D721Med (cell line): ENCODE measurements at places on chromosomes 4 and X.

DNA sequence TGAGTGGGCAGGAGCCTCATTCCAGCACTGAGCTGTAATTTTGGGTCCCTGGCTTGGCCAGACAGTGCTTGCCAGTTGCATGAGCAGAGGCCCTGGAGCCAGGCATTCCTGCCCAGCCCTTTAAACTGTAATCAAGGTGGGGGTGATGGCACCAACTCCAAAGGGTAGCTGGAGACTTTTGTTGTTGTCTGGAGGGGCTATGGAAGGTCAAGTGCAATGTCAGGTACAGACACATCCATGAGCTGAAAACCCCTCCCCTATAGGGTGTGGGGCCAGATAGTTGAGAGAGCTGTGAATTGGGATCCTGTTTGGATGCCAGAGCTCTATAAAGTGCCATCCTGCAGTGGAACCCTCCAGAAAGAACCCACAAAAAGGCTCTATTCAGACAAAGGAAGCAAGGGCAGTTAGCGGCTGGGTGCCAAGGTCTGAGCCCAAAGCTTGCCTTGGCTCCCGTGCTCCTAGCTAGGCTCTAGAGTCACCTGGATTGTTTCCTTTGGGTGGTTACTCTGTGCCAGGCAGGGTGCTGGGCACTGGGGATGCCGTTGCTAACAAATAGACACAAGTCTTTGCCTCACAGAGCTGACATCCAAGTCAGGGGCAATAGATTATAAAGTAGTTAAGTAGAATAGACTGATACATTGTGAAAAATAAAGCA, 163.0 kb downstream of the EFNB1 start:
- no peak for DNase-seq

GRCh38 chr4:30854531-30854930, 134.4 kb downstream of the PCDH7 start:
- no peak for DNase-seq

- no peak for DNase-seq
Observed at GRCh38 chr4:53987761-53988171, 76.6 kb downstream of the CHIC2 start.

DNA sequence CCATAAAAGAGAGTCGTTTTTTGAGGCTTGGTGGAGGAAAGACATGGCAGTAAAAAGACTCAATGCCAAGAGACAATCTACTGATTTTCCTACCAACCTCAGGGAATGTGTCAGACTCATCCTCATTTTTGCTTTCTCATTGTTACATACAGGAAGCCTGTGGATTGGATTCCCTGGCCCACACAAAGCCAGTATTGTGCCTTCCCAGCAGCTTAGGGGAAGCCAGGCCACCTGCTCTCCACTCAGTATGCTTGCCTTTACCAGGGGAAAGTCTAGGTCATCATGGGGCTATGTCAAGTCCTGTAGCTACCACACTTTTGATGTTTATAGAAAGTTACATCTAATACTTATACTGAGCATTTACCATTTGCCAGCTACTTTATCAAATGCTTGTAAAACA, 11.0 kb downstream of the BMX start:
- no peak for DNase-seq

GRCh38 chr4:23962462-23962861, 72.6 kb upstream of the PPARGC1A start:
- DNase-seq, result no peak

DNA sequence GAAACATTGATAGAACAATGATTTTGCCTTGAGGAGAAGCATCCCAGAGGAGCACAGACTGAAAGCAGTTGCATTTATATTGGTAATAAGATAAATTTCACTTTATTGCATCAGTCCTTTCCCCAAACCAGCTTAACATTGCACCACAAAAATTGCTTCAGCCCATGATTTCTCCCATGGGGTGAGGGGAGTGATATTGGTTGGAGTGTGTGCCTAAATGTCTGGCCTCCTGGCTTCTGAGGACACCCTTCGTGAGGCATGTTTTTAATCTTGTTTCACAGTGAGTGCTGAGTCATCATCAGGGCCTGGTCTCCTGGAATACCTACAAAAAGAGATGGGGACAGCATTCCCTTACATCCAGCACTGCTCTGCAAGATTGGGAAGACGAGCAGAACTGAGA, 487.9 kb downstream of the C4orf33 start:
- DNase-seq, result no peak

DNA sequence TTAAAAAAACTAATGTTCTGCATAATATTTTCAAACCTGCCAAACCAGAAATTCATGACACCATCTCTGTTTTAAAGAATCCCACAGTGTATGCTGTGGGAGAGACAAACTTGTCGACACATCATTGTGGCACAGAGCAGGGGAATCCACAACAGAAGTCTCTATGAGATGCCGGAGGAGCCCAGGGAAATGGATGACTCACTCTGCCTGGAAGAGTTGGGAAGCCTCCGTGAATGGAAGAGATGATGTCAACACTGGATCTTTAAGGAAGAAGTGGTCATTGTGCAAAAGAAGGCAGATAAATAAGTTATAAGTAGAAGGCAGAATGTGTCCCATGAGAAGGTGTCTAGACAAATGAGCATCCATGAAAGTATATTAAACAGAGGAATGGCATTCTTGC, 595.1 kb downstream of the RAB28 start:
- DNase-seq, result no peak

DNA sequence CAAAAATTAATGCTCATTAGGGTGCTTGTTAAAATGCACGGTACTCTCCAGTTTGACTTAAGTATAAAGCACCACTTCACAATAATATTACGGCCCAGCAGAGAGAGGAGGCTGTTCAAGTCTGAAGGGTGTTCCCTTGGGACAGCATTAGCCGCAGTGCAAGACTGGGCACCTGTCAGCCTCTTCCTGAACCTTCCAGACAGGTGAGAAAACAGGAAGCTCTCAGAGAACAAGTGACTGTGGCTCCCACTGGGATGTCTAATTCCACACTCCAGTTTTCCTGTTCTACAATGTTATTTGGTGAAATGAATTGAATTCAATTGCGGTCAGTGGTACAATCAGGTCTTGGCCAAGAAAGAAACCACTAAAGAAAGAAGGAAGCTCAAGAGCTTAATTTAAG, 414.4 kb downstream of the SMARCA1 start:
- no peak for DNase-seq

GRCh38 chr4:155679343-155679742, 12.7 kb downstream of the GUCY1A1 start:
- no peak for DNase-seq

DNA sequence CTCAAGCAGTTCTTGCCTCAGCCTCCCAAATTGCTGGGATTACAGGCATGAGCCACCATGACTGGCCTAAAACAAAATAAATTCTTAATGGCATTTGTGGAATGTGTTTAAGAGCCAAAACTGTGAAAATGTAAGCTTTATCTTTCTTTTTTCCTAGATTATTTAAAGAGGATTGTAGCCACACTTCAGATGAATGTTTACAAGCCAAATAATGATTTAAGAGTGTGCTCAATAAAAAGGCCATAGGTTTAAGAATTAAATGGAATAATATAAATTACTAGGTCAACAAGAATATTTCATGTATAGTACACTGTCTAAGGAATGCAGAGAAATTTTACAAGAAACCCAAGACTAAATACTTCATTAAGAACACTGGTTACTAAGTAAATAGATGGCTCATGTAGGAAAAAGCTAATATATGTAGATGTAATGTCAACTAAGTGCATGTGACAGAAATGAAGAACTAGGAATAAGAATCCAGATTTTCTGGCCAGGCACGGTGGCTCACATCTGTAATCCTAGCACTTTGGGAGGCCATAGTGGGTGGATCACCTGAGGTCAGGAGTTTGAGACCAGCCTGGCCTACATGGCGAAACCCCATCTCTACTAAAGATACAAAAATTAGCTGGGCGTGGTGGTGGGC, 21.3 kb upstream of the UGDH start:
- DNase-seq, result no peak

- DNase-seq, result no peak
Observed at GRCh38 chr4:1775731-1776500, 17.2 kb upstream of the FGFR3 start.

GRCh38 chr4:127469542-127469941, 163.2 kb upstream of the INTU start:
- no peak for DNase-seq

DNA sequence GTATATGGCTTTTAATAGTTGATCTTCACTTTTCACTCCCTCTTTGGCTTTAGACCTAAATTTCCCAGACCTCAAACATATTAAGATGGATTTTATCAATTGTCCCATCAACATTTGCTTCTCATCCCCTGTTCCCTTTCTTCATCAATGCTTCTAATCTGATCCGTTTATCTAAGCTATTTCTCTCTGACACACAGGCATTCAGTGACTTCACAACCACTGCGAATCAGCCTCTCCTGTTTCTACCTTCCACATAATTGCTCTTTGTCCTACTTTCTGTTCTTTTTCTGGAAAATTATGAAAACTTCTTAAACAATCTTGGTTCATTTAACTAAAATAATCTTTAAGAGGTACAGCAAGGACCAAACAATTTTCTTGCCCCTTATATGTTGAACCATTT, 115.2 kb downstream of the GLRA3 start:
- DNase-seq, result no peak

- no peak for DNase-seq
Observed at GRCh38 chr4:125303821-125304220, 10.9 kb upstream of the FAT4 start.

- DNase-seq, result no peak
Observed at GRCh38 chrX:150200820-150201287, 162.3 kb upstream of the MAMLD1 start.

- DNase-seq, result no peak
Observed at GRCh38 chr4:41000356-41000755, 214.0 kb downstream of the APBB2 start.

DNA sequence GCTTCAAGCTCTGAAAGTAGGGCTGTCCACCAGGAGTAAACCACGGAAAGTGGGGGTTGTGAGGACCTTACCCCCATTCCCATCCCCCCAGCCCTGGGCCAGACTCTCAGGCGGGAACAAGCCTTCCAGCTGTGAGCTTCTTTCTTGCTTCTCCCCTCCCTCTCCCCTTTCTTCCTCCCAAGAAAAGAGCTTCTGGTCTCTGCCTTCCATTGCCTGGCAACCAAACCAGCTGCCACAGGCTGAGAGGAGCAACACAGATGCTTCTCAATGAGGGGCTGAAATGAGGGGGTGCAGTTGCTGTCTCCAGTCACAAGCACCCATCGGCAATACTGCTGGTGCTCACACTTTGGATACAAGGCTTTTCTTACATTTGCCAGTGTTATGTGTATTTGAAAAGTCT, 72.5 kb downstream of the SLC16A2 start:
- no peak for DNase-seq

DNA sequence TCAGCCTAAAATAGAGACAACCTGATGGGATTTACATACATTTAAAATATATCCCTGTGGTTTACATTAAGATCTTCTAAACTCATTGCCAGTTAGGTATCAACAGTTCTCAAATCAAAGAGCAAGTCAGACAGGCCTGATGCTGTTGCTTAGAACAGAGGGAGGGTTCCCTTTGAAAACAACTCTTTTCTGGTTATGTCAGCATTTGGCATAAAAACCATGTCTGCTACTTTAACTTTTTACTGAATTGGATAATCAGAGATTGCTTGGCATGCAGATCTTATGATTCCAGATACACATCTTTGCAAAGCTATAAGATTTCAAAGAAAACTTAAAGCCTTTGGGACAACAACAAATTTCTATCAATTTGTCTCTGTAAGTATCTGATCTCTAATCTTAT, 140.8 kb downstream of the CPE start:
- DNase-seq, result no peak

- DNase-seq, result no peak
Observed at GRCh38 chr4:84916227-84916626, 50.3 kb downstream of the WDFY3 start.

DNA sequence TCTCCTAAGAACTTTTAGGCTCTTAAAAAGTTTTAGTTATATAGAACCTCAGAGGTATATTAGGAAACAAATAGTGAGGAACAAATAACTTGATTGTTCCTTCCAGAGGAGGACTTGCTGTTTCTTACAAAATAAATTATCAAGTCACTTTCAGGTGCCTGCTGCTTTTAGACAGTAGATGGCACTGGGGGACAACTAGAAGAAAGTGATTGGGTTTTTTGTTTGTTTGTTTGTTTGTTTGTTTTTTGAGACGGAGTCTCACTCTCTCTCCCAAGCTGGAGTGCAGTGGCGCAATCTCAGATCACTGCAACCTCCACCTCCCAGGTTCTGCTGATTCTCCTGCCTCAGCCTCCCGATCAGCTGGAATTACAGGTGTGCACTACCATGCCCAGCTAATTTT, 35.4 kb upstream of the CDKL5 start:
- DNase-seq, result no peak

DNA sequence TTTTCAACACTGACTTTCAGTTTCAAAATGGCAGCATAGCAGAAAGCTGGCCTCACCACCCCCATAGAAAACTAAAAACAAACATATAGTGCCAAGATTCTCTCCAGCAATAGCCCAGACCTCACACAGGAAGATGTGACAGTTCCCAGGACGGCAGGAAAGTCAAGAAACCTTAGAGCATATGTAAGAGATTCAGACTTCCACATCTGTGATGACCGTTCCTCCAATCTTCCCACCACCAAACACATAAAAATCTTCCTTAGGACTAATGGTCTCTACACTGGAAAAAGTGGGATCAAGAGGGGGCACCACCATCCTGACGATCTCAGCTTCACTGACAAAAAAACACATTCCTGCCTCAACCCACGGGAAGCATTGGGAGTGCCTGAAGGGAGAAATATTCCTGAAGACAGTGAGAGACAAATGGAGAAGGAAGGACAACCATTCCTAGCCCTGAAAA, 134.1 kb upstream of the CPXCR1 start:
- no peak for DNase-seq

DNA sequence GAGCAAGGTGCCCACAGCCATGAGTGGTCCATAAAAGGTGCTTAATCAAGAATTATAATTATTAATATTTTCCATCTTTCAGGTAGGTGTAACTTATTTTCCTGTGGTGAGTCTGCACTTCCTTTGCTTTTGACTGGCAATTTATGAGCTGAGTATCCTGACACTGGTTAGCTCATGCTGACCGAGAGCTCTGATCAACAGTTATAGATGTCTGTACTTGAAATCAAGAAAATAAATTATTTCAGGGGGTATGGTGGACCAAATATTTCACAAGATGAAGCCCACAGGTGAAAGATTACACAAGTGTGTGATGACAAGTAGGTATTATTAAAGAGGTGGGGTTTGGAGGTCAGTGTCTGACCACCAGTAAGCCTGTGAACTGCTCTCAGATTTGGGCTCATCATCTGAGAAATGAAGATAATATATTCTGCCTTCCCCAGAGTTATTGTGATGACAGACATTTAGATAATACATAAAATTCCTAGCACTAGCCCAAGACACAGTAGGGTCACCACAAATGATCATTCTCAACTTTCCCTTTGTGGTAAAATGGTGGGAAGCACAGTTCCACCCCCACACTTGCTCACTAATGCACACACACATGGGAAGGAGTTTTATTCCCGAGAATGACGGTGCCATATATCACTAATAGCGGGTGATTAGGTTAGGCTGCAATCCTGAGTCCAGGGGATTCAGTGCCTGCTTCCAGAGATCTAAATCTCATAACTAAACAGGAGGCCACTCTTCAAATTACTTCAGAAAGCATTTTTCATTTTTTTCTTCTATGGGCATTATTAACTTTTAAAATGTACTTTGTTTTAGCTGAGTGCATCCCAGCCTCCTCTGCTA, 34.0 kb upstream of the PACRGL start:
- DNase-seq, result no peak
